ENCODE measurements at places on chromosomes 2 and 18.

DNA sequence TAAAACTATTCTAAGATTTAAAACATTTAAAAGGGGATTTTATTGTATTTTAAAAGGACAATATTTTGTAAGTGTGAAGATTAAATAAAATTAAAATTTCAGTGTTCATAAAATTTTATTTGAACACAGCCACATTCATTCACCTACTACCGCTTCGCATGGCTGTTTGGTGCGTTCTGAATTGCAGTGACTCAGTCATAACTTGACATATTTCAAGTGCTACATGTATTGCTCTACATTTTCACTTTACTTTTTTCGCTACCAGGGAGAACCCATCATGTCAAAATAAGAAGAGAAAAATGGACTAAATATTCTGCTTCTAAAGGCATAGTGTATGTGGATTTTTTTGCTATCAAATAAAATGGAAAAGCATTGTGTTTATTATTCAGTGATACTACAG is 8.7 kb downstream of the PTH2R start:
- no peak for DNase-seq

- DNase-seq = no peak
Observed at GRCh38 chr18:9325716-9326115, 8.9 kb upstream of the TWSG1 start.

DNA sequence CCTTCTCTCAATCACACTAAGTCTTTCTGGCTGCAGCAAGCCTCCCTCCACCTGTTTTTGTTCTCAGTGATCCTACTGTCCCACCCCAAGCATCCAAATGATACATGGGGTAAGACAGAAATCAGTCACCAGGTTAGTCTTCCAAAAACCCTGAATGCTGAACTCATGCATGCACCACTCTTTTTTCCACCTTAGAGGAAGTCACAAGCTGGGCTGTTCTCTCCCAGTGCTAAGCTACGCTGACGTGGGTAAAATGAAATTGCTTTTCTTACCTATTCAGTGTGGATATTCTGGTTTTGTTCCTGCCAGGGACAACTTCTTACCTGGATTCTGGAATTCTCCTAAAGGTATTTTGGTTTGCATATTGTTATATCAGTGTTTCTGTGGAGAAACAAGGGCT is 54.2 kb downstream of the LANCL1 start:
- DNase-seq = no peak

GRCh38 chr2:158965641-158966040 is 2.8 kb upstream of the TANC1 start:
- DNase-seq = no peak

DNA sequence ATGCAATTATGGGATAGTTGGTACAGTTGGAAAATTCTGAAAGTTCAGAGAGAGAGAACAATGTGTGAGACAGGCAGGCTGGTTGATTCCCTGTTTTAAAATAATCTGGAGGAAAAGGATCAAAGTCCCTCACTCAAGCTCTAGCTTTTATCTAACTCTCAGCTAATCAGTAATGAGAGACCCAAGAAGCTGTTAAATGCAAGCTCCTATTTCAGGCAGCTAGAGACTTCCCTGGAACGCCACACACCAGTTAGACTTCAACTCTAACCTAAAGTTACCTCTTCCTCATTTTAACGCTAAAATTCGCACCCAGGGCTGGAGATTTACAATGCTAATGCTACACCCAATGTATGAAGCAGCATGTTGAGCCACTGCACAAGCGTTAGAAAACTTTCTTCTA is 243.1 kb downstream of the EN1 start:
- DNase-seq = no peak

GRCh38 chr2:68320118-68320641 is 431 bp upstream of the CNRIP1 start:
- DNase-seq = no peak

GRCh38 chr18:78410094-78410786 is 569.4 kb upstream of the SALL3 start:
- no peak for DNase-seq

DNA sequence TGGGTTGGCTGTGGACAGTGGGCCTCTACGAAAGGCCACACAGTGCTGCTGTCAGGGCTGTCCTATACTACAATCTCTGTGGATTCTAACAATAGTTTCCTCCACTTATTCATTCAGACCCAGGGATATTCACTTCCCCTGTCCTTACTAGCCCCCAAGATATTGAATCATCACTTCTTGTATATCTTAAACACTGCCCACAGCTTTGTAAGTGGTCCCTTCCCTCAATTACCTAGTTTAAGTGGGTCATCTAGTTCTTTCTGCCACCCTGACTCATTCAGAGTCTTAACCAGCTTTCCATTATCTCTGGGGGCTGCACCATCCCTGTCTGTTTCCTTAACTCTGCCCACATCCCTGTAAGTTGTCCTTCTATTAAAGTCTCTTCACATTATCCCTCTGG is 69.2 kb downstream of the CD28 start:
- DNase-seq = no peak

DNA sequence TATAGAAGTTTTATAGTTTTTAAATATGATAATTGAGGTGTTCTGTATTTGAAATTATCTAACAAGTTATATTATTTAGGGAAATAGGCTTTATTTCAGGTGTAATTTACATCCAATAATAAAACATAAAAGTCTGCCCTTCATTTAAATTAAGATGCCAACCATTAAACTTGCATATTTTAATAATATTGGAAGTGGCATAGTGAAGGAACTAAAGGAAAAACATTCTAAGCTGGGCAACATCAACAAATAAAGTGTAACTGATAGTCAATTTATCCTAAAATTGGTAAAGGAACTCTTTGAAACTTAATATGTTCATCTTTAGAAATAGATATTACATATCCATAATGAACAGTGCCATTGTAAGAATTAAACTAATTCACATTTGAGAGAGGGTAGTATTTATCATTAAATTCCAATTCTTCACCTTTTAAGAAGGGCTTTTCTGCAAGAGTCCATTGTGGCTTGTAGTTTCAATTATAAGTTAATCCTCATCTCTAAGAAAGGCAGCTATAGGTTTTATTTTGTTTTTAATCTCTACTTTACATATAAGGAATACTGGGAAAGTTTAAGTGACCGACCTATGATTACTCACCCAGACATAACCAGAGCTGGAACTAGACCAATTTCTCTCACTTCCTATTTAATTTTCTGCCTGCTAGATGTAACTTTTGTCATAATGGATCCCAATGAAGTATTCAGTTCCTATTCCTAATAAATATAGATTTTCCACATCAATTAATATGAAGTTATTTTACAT is 401.6 kb downstream of the XIRP2 start:
- DNase-seq = no peak

DNA sequence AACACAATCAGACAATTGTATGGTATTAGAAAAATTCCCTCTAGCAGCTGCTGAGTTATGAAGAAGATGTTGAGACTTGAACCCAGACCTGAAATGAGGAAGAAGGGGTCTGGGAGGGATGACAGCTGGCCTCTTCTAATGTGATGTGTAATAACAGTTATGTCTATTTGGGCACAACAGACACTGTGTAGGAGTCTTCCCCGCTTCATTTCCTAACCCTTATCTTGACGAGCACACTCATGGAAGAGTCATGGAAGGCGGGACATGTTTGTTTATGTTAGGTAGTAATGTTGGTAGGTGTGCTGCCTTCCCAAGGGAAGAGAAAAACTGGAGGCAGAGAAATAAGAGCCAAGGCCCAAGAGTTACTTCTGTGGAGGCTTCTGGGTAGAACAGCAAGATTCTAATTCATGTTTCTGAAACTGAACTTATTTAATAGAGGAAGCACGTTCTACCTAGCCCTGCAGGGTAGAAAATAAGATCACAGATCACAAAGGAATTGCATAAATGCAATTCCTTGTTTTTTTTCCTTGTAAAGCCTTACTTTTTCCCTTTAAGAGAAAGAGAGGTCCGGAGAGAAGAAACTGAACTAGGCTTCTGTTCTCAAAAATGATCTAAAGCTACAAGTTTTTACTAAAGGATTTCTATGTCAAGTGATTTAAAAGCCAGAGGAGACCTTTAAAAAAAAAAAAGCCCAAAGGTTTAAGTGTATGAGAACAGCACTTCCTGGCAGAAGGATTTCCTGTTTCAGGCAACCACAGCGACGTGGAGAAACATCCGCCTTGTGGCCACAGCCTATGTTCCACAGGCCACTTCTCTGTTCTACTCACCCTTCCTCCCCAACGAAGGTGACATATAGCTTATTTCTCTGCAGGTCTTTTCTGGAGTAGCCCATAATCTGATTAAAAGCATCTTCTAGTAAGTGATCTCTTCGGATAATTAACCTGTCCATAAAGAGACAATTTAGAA is 68.5 kb upstream of the STK17B start:
- DNase-seq = peak; percentile 72

- DNase-seq = no peak
Observed at GRCh38 chr18:2570772-2571199, 519 bp downstream of the METTL4 start.

DNA sequence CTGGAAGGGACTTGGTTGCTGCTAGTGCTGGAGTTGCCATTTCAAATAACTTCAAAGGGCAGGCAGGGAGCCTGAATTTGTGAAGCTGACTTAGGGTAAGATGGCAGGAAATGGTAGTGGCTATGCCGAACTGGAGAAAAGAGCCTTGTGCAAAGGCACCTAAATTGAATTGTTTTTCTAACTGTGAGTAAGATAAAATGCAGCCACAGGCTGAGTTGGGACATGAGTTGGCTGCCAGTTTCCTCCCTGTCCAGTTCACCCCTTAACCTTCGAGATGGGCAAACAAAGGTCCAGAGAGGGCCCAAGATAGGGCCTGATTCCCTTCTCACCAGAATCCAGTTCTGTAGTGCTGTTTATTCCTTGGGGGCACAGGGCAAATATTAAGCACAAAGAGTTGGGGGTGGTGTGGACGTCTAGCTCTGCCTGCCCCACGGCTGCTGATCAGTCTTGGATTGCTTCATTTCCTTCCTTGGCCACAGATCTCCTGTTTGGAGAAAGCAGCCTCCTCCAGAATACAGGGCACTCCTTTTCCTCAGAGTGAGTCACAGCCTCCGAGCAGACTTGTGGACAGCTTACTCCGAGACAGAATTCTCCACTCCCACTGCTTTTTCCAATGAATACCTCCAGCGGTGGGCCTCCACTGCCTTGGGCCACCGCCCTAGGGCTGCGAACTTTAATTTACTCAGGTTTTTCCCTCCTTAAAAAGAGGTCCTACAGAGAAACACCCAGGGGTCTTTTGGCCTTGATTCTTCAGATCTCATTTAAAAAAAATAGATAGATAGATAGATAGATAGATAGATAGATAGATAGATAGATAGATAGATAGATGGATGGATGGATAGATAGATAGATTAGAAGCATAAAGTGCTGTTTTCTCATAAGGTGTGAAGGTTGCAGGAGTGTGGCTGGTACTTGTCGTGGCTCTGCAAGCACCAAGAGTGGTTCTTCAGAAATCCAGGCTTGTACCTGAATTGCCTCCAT is 18.4 kb upstream of the SLC20A1 start:
- peak; percentile 58 for DNase-seq

- DNase-seq = no peak
Observed at GRCh38 chr2:201879996-201880395, 73.7 kb downstream of the CDK15 start.

DNA sequence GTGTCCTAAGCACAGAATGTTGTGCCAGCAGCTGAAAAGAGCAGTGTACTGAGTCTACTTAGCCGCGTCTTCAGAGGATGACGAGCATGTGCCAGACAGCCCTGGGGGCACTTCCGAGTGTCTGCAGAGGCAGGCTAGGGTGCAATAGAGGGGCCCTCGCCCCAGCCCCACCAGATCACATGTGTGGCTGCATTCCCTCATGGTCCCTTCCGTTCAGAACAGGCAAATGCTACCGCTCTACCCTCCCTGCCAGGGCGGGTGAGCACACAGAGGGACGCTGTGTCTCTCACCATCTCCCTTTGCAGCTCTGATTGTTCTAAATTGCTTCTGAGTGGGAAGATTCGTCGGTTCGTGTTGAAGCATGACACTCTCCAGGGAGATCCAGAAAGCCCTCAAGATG is 212.2 kb upstream of the RAB12 start:
- no peak for DNase-seq

DNA sequence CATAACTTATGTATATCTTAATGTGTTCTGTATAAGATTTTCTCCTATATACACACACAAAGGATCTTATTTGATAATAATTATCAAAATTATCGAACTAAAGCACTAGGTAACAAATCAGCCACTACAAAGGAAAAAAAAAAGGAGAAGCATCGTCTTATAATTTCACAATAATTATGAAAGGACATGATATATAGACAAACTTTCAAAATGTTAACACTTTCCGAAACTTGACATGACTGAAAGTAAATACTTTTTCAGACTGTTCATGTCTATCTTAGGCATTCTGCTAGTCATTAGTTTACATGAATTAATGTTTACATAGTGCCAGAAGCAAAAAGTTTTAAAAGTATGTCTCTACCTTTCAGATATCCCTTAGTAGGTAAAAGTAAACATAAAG is 7.3 kb upstream of the NR4A2 start:
- no peak for DNase-seq

DNA sequence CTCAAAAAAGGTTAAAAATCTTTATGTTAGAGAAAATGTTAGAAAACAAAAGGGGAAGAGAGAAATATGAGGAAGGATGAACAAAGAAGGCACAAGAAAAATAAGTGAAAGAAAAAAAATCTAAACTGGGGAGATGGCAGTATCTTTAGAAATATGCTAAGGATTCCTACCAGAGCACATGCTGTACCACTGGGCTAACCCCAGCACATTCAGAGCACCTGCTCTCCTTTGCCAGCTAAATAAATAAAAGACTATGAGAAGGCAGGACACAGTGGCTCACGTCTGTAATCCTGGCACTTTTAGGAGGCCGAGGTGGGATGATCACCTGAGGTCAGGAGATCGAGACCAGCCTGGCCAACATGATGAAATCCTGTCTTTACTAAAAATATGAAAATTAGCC is 92.2 kb upstream of the CDKL4 start:
- no peak for DNase-seq

GRCh38 chr2:164015328-164016123 is 279.7 kb upstream of the FIGN start:
- no peak for DNase-seq

GRCh38 chr2:23625726-23626125 is 240.7 kb downstream of the KLHL29 start:
- DNase-seq = no peak

- no peak for DNase-seq
Observed at GRCh38 chr2:57444752-57445430, 601.7 kb upstream of the VRK2 start.

GRCh38 chr2:17800693-17801458 is 15.4 kb upstream of the MSGN1 start:
- peak; percentile 27 for DNase-seq

DNA sequence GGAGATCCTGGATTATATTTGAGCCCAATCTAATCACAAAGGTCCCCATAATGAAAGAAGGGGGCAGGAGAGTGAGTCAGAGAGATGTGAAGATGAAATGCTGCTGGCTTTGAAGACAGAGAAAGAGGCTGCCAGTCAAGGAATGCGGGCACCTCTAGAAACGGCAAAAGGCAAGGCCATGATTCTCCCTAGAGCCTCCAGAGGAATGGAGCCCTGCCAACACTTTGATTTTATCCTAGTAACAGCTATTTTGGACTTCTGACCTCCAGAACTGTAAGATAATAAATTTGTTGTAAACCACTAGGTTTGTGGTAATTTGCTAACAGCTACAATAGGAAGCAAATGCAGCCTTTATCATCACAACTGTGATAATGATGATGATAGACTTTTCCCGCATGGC is 32.9 kb downstream of the LBH start:
- DNase-seq = no peak

GRCh38 chr2:11375689-11376027 is 31.2 kb upstream of the ROCK2 start:
- DNase-seq = no peak

GRCh38 chr18:76055578-76055977 is 439.5 kb downstream of the ZNF516 start:
- no peak for DNase-seq

GRCh38 chr18:63107931-63108330 is 211.6 kb downstream of the BCL2 start:
- no peak for DNase-seq

- DNase-seq = no peak
Observed at GRCh38 chr18:58661423-58661822, 9.8 kb upstream of the MALT1 start.

Measured in LoVo (cell line).